ENCODE measurements at places on chromosomes 5 and 9.
A peak's percentile ranks its signal among the peaks of the same experiment; 100 is the strongest.

GRCh38 chr9:106784076-106784475 is 78.9 kb upstream of the ZNF462 start:
- no peak for DNase-seq

GRCh38 chr5:44001236-44001635 is 388.0 kb downstream of the FGF10 start:
- no peak for DNase-seq

DNA sequence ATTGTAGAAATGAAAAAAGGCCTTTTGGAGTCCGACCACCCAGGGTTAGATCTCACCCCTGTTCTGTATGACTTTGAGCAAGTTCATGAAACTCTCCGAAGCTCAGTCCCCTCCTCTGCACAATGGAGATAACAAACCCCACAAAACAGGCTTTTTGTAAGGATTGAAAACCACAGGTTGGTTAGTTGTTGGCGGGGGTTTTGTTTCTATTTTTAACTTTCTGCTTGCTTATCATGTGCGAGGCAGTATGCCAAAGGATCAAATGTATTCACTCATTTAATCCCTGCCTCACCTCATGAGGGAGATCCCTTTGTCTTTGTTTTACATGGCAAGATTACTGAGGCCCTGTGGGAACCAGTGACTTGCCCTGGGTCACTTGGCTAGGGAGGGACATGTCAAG is 539.1 kb downstream of the CDK5RAP2 start:
- DNase-seq: no peak

GRCh38 chr5:134004626-134005416 is at the start of gene VDAC1:
Gene VDAC1, minus strand, starts transcription at chr5:134004975. Its CDS starts 11,963 bp downstream, at chr5:133993012.
- peak; percentile 75 for DNase-seq

- DNase-seq: no peak
Observed at GRCh38 chr5:134964359-134965270, 3.1 kb upstream of the CATSPER3 start.

DNA sequence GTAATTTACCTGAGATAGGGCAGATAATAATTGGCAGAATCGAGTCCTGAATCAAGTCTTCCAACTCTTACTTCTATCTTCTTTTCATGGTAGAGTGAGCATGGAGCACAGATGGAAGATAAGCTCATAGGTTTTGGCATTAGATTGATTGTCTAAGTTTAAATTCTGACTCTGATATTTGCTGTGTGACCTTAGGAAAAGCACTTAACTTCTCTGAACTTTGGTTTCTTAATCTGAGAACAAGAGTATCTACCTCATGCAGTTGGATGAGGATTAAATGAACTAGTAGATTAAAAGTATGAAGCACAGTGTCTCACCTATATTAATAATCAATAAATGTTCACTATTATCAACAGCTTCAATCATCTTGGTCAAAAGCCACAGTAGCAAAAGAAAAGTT is 9.4 kb upstream of the ASTN2 start:
- no peak for DNase-seq

- DNase-seq: no peak
Observed at GRCh38 chr5:6615034-6615815, 17.6 kb downstream of the NSUN2 start.

DNA sequence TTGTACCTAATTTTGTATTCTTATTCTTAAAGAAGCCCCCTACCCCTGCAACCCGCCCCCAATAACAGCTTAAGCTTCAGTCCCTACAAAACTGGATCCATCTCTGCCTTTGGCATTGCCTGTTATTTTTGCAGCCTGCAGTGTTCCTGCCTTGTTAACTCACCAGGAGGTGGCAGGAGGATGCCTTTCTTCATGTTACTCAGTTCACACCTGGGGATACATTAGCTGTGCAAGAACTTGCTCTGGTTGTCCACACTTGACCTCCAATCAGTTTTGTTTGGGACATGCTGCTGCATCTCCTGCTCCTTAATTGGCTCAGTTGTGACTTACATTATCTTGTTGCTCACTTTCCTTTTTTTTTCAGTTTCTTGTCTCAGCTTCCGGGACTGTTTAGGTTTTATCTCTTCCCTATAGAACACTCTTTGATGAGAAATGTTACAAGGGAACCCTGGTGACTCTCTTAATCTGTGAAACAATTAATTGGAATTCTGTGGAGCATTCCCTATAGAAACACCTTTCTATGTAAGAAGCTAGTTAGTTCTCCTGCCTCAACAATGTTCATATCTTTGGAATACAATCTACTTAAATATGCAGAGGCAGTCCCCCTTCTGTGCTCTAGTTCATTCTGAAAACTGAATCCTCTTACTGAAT is 467.7 kb upstream of the ACO1 start:
- no peak for DNase-seq

- DNase-seq: no peak
Observed at GRCh38 chr5:35058374-35058788, 10.6 kb upstream of the AGXT2 start.

DNA sequence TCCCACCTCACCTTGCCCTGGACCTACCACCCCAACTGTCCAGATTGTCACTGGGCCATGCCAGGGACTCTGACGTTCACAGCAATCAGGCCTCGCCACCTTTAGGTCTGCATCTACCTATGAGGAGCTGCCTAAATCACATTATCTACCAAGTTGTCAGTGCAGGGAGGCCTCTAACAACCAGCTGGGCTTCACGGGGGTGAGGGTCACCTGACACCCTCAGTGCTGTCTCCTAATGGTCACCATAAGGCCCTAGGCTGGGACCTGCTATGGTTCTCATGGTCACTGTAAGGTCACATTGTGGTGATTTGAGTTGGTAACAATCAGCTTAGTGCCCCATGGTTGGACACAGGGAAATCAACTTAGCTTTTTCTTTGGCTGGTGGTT is 119.2 kb upstream of the CXCL14 start:
- no peak for DNase-seq

GRCh38 chr5:74231697-74232096 is 408.8 kb downstream of the ENC1 start:
- no peak for DNase-seq

DNA sequence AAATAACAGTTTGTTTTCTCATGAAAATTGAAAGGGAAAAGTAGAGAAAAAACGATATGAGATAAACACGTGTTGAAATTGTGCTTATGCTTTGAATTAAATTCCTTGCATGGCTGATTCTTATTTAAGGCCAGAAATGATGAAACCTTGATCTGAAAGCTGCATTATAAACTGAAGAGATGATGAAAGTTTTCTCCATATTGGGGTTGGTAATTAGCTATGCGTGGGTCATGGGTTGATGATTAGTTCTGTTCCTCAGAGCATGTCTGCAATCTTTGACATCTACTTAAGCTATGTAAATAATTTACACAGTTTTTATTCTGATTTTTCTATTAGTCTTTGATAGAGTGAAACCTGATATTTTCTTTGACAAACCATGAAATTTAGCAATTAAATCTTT is 264.1 kb downstream of the CD180 start:
- DNase-seq: no peak

GRCh38 chr5:159341906-159342310 is 11.6 kb upstream of the IL12B start:
- peak; percentile 78 for DNase-seq

GRCh38 chr5:43121913-43122484 is 1.3 kb downstream of the ZNF131 start:
- peak; percentile 8 for DNase-seq

DNA sequence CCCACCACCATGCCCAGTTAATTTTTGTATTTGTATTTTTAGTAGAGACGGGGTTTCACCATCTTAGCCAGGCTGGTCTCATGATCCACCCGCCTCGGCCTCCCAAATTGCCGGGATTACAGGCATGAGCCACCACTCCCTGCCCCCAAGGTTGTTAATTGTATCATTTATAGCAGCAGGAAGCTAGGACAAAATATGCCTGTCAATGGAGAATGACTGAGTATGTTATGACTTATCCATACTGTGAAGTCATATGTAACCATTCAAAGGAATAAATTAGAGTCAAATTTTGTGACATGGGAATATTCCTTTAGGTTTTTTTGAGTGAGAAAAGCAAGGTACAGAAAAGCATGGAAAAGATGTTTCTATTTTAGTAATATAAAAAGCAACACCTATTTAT is 3.9 kb upstream of the DAB2 start:
- no peak for DNase-seq

DNA sequence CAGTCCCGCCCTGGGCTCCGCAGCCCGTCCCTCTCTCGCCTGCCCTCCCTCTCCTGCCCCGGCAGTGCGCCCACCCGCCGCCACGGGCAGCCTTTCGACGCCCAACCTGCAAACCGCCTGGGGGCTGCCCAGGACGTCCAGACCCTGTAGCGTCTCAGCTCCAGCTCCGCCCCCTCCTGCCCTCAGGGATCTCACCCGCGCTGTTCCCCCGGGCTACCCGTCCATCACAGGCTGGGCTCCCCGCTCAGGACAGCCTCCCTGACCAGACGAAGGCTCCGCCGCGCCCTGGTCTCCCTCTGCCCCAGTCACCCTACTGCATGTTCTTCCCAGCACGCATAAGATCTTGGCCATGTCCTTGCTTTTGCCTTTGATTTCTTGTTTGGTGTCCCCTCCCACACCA is 1.4 kb downstream of the RASGEF1C start:
- DNase-seq: no peak

DNA sequence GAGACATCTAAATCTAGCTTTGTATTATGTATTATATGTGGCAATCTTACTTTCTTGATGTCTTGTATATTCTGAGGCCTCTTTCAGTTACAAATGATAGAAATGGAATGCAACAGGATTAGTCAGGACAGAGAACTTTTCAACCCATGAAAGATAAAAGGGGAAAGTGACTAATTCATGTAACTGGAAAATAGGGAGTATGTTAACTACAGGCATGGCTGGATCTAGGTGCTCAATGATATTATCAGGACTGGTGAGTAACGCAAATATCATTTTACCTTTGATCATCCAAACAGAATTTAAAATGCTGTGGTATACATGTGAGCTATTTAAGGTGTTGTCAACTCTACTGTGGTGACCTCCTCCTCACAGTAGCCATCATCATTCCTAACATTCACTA is 215.7 kb upstream of the GLRA1 start:
- DNase-seq: no peak

DNA sequence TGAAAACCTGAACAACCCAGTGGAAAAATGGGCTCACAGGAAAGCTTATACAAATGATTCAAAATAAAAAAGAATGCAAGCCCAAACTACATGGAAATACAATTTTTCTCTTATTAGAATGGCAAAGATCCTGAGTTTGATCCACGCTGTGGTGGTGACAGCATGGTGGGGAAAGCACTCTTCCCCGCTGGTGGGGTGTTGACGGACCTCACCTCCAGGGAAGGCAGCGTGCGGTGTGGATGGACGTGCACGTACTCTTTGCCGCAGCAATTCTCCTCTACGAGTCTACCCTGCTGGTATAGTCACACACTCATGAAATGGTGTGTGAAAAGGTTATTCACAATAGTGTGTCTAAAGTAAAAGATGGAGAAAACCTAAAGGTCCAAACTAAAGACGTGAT is 5.9 kb upstream of the ZFP62 start:
- DNase-seq: no peak

DNA sequence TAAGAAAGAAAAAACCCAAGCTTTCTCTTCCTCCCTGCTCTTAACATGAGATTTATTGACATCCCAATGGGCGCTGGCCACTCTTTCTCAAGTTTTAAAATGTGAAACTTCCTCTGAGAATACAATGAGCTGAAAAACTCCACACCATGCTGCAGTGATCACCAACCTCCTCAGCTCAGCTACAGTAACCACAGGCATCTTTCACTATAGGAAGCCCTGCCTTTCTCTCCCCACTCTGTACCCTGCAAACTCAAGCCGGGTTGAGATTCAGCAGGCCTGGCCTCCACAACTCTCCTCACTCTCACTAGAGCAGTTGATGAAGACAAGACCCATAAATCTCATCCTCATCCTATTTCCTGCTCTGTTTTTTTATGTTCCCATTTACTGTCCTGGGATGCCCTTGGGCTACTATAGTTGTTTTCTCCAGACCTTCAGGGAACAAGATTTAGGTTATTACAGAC is 48.3 kb downstream of the SH3TC2 start:
- no peak for DNase-seq

- DNase-seq: no peak
Observed at GRCh38 chr5:75828029-75828428, 110.8 kb upstream of the POC5 start.

DNA sequence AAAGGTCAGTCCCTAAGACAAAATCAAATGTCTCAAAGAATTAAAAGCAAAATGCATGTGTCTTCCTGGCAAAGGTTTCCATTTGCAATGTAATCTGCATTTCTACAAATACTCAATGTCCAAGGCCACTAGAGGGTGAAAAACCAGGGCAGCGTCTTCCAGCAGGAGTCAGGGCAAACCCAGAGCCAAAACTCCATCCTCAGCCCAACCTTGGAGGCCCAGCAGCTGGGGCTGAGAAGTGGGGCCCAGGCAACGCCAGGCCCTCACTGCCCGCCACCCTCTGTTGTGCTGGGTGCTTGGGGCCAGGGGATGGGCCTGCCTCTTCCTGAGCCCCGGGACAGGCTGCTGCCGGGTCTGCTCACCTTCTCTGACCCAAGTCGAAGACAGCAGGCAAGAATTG is 200.1 kb downstream of the PAX5 start:
- no peak for DNase-seq

DNA sequence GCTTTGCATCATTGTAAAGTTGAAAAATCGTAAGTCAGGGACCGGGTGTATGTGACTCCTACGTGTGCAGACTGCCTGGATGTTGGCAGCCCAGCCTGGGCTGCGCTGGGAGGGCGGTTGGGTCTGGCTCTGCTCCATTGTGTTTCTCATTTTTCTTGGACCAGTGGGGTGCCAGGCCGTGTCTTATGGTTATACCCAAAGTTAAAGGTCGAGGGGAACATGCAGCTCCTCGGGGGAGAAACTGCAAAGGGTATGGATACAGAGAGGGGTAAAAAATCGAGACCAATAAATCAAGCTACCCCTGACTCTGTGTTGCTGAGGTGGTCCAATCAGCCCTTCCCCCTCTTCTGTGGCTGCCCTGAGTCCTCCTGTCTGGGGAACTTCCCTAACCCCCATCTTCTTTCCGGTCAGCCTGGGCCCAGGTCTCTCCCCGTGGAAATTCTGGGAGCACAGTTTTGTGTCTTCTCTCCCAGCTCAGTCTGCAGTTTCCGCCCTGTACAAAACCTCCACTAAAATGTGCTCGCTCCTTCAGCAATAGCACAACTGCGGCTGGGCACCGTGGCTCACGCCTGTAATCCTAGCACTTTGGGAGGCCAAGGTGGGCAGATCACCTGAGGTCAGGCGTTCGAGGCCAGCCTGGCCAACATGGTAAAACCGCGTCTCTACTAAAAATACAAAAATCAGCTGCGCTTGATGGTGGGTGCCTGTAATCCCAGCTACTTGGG is 34.1 kb upstream of the UNC5A start:
- DNase-seq: no peak

DNA sequence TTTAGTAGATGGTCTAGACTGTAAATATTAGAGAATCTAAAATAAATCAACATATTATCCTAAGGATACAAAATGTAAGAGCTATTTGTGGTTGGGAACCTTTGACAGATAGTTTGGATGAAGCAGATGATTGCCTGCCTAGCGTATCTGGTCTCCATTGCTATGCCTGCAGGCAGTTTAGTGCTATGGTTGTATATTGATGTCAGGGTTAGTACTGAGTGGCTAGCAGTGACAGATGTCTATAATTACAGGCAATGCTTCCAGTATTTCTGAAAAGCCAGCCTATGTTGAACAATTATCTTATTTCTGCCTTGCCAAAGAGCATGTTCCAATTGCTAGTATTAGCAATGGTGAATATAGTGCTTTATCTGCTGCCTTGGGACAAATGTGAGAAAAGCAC is 151.3 kb upstream of the TLX3 start:
- DNase-seq: no peak

All from AG09309 (cell line).